ENCODE measurements at places on chromosomes 6 and 20. TPM values are rescaled to one million over a fixed set of nuclear protein-coding genes. Genes with fewer than 3 reads are reported as not detected.

Gene PSORS1C2
- not detected for total RNA-seq

Gene B3GALT4
- 2.2 TPM for total RNA-seq

DNA sequence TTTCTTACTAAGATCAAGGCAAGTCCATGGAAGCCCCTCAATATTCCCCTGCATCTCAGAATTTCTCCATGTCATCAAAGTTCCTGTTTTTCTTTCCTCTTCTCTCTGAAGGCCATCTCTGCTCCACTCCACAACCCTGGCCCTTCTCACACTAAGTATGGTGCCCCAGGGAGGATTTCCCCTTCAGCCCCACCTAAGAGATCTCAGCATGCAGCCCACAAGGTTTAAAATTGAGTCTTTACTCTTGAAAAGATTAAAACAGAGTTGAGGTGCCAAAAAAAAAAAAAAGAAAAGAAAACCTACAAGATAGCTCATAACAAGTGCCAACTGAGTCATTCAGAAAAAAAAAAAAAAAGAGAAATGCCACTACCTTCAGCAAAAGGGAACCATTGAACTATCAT lies 36.5 kb upstream of the TNFAIP3 start:
- H3K4me3 ChIP-seq, result no peak overlapping the region
- H3K27ac ChIP-seq, result no peak overlapping the region
- no peaks in the 10 kb centered on the region for H3K27me3 ChIP-seq

Gene SLC17A2
- total RNA-seq, result 88.1 TPM

DNA sequence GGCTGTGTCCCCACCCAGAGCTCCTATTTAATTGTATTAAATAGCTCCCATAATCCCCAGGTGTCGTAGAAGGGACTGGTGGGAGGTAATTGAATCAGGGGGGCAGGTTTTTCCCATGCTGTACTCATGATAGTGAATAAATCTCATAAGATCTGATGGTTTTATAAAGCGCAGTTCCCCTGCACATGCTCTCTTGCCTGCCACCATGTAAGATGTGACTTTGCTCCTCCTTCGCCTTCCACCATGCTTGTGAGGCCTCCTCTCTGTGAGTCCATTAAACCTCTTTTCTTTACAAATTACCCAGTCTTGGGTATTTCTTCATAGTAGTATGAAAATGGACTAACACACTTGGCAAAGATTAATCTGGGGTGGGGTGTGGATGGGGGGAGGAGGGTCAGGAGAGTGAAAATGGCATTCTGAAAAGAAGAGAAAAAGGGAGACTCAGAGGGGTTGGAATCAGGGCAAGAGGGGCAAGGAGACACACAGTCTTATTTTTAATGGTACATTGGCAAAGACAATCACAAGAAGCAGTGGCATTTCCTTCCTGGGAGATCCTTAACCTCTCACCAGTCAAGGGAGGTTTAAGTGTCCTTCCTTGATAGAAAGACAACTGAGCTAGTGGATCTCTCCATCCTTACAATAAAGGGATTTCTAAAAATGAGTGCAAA lies 37.5 kb upstream of the NOX3 start:
- no peak overlapping the region for H3K27ac ChIP-seq
- H3K36me3 ChIP-seq, result no peaks in the 10 kb centered on the region
- no peaks in the 10 kb centered on the region for H3K27me3 ChIP-seq
- DNase-seq, result no peak

Data from liver (tissue), 10 donors.